ENCODE measurements at places on chromosomes 1 and 21.

GRCh38 chr1:205396967-205397616, 24.8 kb downstream of the LEMD1 start:
- DNase-seq = no peak

- no peak for DNase-seq
Measured at GRCh38 chr1:27049607-27050006, 37.0 kb upstream of the TENT5B start.

DNA sequence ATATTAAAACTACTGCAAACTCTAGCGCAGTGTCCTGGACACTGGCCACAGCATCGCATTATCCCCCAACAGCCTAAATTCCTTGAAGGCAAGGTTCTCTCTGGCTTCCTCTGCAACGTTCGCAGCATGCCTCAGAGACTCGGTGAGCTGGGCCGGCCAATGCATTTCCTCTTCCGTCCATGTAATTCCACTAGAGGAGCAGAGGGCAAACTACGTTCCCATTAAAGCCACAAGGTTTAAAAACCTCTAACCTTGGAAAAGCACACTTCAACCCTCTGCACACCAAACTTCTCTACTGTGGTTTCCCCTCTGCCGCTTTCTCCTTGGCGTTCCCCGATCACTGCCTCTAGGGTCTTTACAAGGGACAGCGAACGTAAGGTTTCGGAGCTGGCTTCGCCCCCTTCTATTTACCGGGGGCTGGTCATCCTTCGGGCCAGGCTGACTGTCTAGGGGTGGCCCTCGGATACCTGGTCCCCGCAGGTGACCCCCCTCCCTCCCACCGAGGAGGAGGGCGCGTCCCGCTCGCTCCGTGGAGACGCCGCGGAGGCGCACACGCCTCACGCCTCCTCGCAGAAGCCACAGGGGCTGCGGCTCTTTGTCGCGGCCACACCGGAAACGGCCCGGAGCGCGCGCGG, 456 bp upstream of the SMYD2 start:
- peak; percentile 28 for DNase-seq

DNA sequence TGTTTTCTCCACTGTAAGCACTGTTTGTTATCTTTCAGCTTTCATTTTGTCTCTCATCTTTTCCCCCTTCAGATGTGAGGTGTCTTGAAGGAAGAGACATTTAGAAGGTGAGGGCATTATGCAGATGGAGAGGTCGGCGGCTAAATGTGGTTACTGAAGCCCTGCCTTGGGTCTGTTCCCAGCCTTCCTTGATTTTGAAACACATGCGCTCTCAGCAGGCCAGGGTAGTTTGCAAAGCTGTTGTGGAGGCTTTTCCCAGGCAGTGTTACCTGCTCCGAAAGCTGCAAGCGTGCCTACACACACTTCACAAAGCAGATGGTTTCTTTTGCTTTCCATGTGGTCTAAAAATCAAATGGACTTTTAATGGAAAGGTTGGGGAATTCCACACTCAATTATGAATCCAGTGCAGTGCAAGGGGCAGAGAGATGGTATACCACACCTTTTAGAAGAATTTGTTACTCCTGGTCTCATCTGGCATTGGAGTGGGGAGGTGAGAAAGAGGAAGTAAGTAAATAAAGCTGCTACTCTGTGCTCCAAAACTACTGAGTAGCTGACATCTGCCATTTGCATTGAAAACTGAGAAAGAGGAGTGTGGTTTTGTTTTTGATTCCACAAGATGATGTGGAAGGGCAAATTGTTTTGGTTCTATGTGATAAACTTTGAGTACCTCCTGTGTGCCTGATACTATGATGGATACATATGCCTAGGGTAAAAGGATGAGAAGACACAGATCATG, 91.9 kb downstream of the NFIA start:
- DNase-seq = no peak

DNA sequence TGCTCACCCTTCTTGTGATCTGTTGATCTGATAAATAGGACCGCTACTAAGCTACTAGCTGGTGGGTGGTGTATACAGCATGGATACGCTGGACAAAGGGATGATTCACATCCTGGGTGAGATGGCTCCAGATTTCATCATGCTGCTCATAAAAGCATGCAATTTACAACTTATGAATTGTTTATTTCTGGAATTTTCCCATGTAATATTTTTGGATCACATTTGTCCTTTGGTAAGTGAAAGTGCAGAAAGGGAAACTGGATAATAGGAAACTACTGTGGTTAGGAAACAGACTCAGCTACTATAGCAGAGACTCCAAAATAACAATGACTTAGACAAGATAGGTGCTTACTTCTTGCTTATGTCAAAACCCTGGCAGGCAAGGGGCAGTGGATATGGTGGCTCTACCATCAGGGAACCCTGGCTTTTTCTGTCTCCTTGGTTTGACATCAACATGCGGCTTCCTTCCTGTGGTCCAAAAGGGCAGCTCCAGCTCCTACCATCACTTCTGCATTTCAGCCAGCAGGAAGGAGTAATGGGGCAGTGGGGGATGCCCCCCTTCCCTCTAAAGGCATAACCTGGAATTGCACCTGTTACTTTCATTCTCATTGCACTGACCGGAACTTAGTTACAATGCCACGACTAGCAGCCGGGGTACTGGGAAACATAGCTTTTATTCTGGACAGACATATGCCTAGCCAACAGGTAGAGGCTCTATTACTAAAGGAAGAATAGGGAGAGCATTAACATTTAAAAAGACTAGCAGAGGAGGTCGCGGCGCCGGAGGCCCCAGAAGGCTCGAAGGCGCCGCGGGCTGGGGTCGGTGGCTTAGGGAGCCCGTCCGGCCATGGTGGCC, 13.8 kb upstream of the AK2 start:
- DNase-seq = no peak

GRCh38 chr1:240194120-240194519, 102.4 kb downstream of the FMN2 start:
- DNase-seq = no peak

DNA sequence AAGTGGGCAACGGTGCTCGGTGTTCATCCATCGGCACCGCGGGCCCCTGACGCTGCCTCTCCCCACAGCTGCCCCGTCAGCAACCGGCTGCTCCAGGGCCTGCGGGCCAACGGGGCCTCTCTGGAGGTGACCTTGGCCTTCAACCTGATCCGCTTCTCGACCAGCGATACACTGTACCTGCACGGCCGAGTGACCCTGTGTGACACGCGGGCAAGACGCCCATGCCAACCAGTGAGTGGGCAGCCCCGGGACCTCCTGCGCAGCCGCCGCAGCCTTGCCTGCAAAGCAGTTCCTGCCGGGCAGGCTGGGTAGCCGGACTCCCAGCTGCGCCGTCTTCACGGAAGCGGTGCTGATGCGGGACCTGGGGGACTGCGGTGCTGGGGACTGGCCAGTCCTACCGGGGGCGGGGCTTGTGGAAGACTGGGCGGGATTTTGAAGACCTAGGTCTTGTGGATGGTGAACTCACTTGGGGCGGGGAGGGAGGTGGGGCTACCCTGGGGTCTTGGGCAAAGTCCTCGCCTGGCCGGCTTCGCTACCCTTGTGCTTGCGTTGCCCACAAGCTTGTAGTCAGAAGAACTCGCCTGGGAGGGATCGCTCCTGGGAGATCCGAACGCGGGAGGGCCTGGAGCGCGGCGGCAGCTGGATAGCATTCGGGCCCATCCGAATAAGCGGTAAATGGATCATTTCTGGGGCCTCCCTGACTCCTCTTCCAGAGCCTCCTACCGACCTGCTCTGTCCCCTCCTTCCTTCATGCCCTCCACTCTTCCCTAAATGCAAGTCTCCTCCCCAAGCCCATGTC, 8.8 kb upstream of the CEP85 start:
- peak; percentile 42 for DNase-seq

DNA sequence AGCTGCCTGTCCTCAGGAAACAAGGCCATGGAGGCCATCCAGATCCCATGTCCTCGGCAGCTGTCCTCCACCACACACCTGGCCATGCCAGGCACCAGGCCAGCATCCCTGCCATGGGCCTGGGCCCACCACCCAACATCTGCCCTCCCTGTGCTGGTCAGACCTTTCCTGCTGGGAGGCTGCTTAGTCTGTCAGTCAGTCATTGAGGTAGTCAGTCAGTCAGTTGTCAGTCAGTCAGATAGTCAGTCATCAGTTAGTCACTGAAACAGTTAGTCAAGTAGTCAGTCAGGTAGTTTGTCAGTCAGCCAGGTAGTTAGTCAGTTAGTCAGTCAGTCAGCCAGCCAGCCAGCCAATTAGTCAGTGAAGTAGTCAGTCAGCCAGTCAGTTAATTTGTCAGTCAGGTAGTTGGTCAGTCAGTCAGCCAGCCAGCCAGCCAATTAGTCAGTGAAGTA, 17.2 kb downstream of the KRTAP10-1 start:
- DNase-seq = no peak

DNA sequence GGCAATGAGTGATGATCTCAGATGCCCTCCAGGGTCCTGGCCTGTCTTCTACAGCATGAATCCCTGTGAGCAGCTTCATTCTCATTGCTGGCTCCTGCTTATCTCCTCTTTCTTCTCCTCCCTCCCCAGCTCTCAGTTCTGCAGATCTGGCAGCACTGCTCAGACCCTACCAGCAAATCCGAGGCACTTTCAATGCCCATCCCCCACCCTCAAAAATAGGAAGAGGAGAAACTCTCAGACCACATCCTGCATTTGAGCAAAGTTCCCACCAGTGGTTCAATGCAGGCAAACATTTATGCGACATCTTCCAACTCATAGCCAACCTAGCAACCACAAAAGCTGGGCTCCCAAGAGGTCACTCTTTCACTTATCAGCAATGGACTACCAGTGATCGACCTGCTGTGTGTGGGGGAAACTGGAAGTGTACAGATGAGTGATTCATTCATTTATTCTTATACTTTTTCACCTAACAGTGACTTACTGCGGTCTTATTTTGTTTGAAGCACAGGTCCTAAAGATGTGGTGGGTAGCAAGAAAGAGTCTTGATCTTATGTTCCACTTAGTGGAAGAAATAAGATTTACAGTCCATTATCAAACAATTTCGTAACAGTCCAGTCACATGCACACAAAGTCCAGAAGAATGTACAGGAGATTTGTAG, 5.8 kb upstream of the CHI3L2 start:
- DNase-seq = peak; percentile 75

GRCh38 chr1:68551459-68551858, 54.6 kb upstream of the DEPDC1 start:
- no peak for DNase-seq

DNA sequence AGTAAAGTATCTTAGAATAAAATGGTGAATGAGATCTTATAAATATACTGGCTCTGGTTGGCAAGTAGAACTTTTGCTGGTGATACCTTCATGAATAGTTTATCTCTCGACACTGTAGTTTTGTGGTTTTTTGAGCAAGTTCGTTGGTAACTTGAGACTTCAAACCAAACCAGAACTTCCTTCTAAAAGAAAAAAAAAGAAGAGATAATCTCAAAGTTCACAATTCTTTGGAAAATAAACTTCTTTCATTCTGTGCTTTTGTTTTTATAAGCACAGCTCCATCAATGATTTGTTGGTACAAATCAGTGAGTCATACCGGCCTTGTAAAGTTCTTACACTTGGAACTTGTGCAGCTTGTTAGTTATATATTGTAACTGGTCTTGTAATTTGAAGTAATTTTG, 2.3 kb downstream of the HIPK1 start:
- no peak for DNase-seq

DNA sequence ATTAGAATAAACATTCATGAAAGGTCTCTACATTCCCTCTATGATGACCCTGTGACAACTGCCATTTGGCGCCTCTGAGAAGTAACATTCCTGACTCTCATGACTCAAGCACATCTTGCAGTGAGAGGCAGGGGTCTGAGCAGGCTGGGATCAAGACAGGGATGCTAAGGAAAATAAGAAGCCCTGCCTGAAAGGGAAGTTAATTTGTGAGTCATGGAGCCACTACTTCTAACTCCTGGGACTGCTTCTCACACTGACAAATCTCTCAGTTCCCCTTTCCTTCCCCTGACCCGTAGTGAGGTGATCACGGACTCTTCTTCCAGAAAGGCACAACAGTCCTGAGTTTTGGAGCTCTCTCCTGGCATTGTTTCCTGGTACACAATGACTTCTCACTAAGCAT, 231.9 kb downstream of the TNR start:
- DNase-seq = no peak

DNA sequence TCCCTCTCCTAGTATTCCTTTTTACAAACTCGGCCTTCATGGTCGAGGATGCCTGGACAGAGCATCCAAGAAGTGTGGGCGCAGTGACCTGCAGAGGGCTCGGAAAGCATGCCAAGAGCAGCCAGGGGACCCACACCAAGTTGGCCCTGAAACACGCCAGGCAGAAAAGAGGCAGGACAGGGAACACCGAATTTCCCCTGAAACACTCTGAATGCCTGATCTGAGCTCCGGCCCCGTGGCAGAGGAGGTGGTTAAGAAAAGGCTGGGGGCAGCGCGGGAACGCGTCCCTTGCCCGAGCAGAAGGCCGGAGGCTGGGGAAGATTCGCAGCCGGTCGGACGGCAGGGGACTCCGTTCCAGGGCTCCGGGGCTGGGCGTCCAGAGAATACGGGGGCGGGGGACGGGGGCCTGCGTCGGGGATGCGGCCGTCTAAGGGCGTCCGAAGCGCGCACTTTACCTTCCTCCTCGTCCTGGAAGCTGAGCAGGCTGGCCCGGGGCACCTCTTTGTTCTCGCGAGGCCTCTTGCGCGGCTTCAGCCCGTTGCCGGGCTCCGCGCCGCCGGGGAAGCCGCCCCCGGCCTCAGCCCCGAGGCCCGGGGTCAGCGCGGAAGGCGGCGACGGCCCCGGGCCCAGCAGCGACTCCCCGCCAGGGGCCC, 558 bp downstream of the PAXBP1 start:
- DNase-seq = peak; percentile 69

GRCh38 chr1:204989266-204990058, 53.5 kb upstream of the CNTN2 start:
- peak; percentile 63 for DNase-seq

GRCh38 chr1:169836198-169836597, 41.5 kb upstream of the METTL18 start:
- no peak for DNase-seq

DNA sequence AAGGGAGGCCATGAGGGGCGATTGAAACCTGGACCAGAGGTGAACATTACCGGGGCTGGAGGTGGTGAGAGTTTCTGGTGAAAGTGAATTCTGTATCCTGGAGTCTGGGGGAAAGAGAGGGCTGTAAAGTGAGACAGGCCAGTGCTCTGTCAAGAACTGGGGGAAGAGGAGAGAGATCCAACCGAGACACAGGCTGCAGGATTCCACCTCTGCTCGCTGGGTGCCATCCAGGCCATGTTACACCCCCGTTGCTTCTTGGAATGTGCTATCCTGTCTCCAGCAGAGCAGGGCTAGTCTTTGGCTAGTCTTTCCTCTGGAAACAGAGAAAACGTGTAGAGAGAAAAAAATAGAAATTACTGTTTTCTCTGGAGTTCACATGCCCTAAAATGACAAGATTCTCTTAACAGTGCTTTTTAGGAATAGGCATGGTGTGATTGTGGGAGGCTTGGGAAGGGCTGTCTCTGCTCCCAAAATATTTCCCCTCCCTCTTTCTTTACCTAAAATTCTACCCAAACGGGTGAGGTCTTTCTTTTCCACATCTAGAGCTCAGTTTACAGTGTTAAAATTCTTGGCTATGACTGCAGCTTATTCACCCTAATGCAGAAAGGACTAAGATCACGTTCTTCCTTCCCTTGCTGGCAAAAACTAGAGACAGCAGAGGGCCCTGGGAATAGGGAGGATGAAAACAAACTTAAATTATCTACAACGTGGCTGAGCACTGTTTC, 16.5 kb upstream of the OVAAL start:
- no peak for DNase-seq

GRCh38 chr1:63746129-63746864, 27.5 kb upstream of the ROR1 start:
- DNase-seq = no peak

- DNase-seq = peak; percentile 54
Measured at GRCh38 chr1:206557636-206558473, 50.5 kb downstream of the RASSF5 start.

GRCh38 chr1:11447903-11448302, 31.1 kb upstream of the DISP3 start:
- no peak for DNase-seq

Measured in activated CD4-positive, alpha-beta memory T cell treated with anti-CD3 and anti-CD28 coated beads, Interleukin-2, amount 10 ng/mL, durations not matched to agents 7 days and 5 days (primary cell).